CD4-positive, alpha-beta T cell treated with Interleukin-6 for 4 hours (primary cell): ENCODE measurements at places on chromosomes 1 and 21.

DNA sequence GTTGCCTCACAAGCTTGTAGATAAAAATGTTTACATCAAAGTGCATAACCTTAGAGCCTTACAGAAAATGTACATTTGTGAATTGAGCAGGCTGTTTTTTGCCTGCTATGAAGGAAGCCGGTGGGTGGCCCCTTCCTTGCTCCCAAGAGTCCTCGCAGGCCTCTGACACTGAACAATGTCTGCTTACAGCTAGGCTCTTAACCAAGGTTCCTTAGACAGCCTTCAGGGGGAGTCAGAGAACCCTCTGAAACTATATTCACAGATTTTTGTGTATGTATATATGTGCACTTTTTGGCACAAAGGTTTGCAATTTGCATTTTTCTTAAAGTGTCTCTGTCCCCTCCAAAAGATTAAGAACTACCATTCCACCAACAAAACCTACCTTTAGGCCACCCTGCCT, 282.6 kb downstream of the BARHL2 start:
- DNase-seq = no peak

GRCh38 chr1:172149346-172149745, 271.1 kb upstream of the C1orf105 start:
- DNase-seq = no peak

- DNase-seq = no peak
Observed at GRCh38 chr1:15771836-15772515, 13.4 kb downstream of the FBLIM1 start.

DNA sequence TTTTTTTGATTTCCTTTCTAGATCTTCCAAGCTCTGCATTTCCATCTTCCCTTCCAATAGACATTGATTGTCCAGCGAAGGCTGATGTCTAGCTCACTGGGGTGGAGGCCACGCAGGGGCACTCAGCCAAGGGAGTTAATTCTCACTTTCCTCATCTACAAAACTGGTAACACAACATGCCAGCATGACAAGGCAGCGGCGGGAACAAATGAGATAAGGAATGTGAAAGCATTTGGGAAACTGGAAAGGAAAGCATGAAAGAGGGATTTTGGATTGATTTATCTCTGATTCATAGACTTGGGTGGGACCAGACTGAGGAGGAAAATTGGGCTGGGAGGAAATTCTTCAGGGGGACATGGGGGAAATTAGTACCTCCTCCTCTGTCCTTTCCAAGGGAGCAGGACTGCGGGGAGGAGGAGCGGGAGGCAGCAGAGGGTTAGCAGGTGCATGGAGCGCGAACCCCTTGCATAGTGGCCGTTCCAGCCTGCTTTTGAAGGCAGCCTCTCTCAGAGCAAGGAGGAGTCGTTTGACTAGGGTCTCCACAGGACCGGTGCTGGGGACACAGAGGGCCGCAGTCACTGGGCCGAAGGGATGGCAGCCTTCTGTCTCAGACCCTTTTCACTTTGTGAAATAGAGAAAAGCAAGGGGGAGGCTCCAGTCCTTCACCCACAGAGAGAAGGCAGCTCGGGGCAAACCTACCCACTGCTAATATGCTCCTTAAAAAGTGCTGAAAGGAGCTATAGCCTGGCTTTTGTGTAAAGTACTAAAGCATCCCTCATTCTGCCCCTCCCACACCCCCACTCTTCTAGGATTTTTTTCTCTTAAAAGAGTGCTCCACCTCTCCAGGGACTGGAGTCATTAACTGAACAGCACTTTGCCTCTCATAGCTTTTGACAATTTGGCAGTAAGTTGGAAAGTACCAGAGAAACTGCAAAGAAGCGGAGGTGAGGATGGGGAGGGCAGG, 89.2 kb downstream of the PLXNA2 start:
- no peak for DNase-seq

- no peak for DNase-seq
Observed at GRCh38 chr1:1671365-1672119, 12.7 kb upstream of the CDK11B start.

DNA sequence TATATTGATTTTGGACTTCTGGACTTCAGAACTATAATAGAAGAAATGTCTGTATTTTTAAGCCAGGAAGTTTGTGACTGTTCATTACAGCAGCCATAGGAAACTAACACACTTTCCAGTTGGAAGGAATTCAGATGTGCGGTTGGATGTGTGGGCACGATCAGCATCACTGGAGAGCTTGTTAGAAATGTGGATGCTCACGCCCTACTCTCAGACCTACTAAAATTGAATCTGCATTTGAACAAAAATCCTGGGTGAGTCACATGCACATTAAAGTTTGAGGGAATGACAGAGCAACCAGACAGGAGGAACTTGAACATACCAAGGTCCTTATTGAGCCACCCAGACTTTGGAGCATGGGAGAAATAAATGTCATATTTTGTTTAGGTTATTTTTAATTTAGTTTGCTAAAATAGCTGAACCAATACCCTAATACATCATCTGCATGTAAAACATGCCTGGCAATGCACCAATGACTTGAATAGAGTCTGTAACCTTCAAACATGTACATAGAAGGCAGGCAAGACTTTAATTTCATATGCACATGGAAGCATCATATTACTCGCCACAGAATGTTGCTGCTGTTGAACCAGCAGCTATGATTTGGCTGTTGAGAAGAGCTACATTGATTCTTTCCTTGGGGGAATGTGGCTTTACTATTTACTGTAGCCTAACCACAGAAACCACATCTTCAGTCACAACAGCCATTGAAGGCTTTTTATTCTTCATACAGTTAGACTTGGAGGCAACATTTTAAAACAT, 346.2 kb downstream of the BARHL2 start:
- no peak for DNase-seq

DNA sequence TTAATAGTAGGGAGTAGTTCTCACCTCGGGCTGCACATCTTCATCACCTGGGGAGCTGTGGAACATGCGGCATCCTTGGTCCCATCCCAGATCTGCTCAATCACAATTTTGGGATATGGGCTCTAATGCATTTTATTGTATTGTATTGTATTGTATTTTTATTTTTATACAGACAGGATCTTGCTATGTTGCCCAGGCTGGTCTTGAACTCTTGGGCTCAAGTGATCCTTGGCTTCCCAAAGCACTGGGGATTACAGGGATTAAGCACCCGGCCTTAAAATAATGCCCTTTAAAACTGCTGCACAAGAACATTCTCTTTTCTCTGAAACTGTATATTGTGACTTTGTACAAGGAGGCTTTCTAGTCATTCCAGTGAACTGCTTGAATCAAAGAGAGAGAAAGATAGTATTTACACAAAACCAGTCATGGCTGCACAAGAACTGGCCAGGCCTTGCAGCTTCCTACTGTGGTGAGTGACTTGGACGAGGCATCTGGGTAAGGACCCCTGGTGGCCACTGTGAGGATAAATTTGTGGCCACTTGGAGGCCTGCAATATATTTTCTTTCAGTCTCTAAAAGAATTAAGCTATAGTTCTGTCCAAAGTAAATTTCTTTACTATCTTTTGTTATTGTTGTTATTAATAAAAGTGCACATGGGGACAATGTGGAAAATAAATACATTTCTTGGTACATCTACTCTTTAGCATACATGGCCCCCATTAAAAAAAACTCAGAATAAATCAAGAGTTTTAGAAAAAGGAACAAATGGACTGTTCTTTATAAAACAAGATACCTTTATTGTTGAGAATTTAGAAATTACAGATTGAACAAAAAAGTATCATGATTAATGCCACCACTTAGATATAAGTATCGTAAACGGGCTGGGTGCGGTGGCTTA, 48.0 kb downstream of the TBCE start:
- DNase-seq = peak; percentile 71

GRCh38 chr1:209890641-209891330, 47.2 kb upstream of the SYT14 start:
- no peak for DNase-seq

DNA sequence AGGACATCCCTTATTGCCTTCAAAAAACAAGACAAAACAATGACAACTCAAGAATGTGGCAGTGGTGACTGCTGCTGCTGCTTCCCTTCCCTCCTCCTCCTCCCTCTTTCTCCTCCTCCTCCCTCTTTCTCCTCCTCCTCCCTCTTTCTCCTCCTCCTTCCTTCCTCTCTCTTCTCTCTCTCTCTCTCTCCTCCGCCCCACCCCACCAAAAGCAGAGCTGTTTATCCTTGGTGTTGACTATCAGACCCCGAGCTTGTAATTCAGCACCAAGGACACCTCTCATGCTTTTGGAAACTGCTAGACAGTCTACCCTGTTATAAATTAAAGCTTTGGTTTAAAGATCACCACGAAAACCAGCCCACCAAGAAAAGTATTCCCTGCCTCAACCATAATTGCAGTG, 72.4 kb upstream of the IFNAR2 start:
- no peak for DNase-seq

- DNase-seq = no peak
Observed at GRCh38 chr1:199811163-199811562, 216.3 kb upstream of the NR5A2 start.

GRCh38 chr1:47679301-47679791, 241.5 kb downstream of the FOXD2 start:
- DNase-seq = no peak

- DNase-seq = no peak
Observed at GRCh38 chr1:4421986-4422385, 232.4 kb upstream of the AJAP1 start.

DNA sequence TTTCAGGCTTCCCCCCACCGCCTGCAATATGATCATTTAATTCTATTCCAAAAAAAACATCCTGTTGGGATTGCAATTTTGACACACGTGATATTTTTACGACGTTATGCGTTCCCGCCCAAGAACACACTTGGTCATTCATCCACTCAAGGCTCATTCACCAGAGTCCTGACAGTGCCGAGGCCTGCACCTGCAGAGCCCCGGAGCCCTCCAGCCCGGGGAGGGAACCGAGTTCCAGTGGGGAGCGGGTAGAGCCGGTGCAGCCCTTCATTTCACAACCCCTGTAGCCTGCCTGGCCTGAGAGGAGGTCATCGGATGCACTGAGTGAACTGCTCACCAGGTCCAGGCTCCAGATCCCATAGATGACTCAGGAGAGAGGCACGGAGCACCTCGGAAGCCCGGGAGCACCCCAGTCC, 156.0 kb upstream of the BACE2 start:
- DNase-seq = no peak

- DNase-seq = peak; percentile 6
Observed at GRCh38 chr1:220123889-220124288, 30.0 kb downstream of the IARS2 start.

- no peak for DNase-seq
Observed at GRCh38 chr1:230863449-230863848, 4.9 kb downstream of the C1orf198 start.

DNA sequence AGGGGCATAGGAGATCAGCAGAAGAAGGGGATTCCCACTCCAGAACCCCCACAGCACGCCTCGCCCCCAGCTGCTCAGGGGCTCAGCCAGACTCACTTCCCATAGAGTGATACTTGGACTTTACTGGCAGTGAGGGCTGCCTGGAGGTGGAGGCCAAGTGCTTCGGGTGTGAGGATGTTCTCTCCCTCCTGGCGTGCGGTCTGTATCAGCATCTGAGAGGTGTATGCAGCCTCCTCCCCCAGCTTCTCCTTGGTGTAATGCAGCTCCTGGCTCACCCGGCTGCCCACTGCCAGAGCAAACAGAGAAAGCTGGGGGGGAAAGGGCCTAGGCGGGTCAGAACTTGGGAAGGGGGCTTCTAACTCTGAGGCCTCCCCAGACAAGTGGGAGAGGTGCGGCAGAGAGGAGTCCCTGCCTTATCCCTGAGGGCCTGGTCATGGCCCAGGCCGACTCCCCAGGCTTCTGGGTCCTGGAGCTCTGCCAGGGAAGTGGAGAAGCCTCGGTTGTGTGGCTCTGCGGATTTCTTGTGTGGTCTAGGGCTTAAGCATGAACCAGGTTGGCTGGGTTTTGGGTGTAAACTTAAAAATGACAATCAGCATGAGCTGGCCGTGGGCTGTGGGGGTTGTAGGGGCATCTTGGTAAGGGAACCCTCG, 10.9 kb downstream of the PTCH2 start:
- DNase-seq = no peak

DNA sequence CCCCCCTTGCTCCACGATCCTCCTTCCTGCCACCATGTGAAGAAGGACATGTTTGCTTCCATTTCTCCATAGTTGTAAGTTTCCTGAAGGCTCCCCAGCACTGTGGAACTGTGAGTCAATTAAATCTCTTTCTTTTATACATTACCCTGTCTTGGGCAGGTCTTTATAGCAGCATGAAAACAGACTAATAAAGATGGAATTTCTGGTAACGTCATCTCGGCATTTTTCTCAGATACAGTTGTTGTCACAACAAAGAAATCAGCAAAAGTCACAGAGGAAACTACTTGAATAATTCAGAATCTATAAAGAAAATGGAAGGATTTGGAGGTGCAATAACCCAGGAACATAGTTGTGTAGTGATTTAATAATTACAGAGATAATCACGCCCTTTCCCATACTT, 4.4 kb downstream of the APCS start:
- DNase-seq = no peak

DNA sequence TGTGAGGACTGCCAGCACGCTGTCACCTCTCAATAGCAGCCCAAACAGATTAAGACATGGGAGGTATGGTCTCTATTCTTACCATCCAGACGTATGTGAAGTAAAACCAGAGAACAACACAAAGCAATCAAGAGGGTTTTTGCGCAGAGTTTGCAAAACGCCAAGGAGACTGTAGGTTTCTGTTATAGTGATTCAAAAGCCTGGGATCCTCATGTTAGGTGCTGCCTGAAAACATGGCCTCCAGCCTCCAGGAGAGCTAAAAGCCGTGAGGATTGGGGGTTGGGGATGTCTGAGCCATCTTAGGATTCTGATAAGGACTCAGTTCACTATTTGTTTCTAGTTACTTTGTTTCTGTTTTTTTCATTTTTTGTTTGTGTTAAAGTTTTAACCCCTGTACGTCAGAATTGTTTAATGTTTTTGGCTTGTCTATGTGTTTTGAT, 4.2 kb upstream of the CCT8 start:
- DNase-seq = peak; percentile 24

- DNase-seq = no peak
Observed at GRCh38 chr1:230618537-230618936, 23.7 kb upstream of the COG2 start.

DNA sequence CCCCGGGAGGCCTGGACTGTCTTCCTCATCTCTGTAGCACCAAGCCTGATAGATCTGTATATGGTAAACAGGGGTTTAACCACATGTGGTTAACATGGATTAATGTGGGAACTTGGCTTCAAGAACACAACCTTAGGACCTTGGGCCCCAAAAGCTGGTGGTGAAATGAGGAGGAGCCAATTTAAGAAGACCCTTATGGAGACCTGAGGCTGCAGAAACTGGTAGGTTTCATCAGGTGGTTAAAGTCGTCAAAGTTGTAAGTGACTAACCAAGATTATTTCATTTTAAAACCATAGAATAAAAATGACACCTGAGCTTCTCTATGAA, 14.0 kb downstream of the THEMIS2 start:
- no peak for DNase-seq
